ENCODE measurements at places on chromosomes 7 and 10.

- DNase-seq, result peak; percentile 86
Measured at GRCh38 chr7:80134536-80135308, at the start of gene GNAI1. GNAI1 (plus strand) TSS chr7:80134831; CDS start chr7:80135161, 330 bp downstream.

DNA sequence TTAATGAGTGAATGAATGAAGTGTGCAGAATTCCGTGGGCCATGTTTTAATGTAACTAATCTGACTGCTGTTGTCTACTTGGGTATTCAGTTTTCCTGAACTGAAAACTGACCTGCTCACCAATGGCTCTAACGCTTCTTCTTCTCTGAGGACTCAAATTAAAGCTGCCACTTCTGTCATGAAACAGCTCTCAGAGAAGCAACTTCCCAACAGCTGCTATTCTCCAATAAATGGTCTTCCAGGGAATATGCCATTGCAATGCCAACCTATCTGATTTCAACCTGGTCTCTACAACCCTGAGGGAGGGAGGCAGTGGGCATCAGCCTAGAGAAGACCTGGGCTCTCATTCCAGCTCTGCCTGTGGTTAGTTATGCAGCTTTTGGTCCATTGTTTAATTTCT lies 69.4 kb downstream of the FRMD4A start:
- DNase-seq, result no peak

GRCh38 chr10:80870282-80870681 lies 332.6 kb downstream of the SH2D4B start:
- DNase-seq, result no peak

- DNase-seq, result no peak
Measured at GRCh38 chr7:130216750-130217149, 9.1 kb downstream of the SSMEM1 start.

DNA sequence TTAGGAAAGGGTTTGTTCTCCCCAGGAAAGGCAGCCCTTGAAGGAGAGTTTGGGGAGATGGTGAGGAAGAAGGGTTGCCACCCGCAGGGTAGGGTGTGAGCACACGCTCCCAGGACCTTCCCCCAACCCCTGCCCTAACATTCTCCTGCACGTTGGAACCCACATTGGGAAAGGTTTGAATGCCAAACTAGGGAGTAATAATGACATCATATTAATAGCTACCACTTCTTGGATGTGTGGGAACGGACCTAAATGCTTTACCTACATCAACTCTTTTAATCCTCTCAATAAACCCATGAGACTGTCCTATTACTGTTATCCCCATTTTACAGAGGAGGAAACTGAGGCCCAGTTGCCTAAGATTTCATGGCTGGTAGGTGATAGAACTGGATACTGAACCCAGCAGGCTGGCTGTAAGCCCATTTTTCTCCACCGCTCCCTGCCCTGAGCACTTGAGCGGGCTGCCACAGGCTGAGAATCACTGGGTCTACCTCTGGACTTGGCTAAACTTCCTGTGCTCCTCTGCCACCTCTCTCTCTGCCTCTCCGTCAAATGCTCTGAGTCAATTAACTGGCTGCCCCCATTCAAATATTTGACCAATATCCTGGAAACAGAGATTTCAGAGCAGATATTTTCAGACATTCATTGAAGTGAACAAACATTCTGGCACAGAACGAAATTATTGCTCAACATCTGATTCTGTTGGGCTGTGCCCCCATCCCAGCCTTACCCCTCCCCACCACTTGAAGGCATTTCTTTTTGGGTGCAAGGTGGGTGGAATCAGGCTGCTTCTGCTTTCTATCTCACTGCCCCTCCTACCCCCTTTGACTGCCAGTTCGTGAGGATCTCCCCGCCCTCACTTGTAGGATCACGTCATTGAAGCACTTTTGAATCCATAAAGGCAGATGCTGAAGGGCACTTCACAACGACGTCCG lies 129.7 kb downstream of the C10orf105 start:
- DNase-seq, result no peak
